MG63 (cell line): ENCODE measurements at places on chromosomes 16 and 17. TPM values are rescaled to one million over a fixed set of nuclear protein-coding genes. Genes with fewer than 3 reads are reported as not detected.

SPAG5 gene
- total RNA-seq, result 45.1 and 82.9 TPM in 2 replicates

NOD2 gene
- not detected in 2 replicates for total RNA-seq

RFFL gene
- total RNA-seq, result 10.5 and 18.0 TPM in 2 replicates

MYH2 gene
- 0.23 and 0.49 TPM in 2 replicates for total RNA-seq
